ENCODE measurements at places on chromosomes 4 and X.

- no peak for DNase-seq
These were observed 92.9 kb upstream of the GPRIN3 start for GRCh38 chr4:89400287-89401035.

DNA sequence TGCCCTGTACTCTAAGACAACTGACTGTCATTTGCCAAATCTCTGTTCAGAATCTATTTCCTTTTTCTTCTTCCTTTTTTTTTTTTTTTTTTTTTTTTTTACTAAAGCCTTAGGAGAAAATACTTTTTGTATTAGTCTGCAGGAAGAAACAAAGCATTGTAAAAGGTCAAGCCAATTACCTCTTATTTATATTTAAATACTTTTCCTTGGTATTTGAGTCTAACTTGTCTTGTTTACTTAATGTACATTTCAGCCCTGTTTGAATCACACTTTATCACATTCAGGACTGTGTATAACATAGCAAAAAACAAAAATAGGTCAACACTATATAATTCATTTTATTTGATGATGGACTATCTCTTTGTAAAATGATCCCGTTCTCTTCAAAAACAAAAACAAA lies 262.2 kb downstream of the RPA4 start:
- no peak for DNase-seq

- DNase-seq = no peak
These were observed 34.4 kb upstream of the CDKL5 start for GRCh38 chrX:18390941-18391538.

DNA sequence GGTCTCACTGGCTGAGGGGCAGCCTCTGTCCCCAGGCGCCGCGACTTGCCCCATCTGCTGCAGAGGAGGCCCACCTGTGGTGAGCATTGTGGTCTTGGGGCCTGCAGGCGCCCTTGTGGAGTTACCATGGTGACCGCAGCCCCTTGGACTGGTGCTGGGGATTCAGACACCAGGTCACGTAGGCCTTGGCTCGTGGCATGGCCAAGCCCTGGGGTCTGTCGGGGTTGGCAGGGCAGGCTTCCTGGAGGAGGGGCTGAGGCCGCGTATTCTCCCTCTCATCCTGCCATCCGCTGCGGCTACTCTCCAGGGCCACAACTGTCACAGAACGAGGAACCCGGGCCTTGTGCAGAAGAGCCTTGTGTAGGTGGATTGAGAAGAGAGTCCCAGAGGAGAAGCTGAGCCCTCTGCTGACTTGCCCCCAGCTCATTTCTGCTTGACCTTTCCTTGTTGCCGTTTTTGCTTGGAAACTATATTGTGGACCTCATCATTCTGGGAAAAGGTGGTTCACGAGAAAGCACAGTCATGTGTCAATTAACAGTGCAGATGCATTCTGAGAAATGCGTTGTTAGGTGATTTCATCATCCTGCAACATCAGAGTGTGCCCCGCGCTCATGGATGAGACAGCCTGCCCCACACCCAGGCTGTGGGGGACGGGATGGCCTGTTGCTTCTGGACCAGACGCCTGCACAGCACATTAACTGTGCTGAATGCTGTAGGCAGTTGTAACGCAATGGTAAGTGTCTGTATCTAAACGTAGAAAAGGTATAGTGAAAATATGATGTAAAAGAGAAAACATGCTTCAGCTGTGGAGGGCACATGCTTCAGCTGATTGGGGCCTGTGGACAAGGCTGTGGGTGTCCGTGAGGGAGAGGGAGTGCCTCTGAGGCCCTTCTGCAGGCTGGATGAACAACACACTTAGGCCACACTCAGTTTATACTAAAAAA lies 38.5 kb downstream of the TRMT44 start:
- DNase-seq = no peak

GRCh38 chr4:145808021-145808650 lies 128.2 kb downstream of the C4orf51 start:
- peak; percentile 90 for DNase-seq

DNA sequence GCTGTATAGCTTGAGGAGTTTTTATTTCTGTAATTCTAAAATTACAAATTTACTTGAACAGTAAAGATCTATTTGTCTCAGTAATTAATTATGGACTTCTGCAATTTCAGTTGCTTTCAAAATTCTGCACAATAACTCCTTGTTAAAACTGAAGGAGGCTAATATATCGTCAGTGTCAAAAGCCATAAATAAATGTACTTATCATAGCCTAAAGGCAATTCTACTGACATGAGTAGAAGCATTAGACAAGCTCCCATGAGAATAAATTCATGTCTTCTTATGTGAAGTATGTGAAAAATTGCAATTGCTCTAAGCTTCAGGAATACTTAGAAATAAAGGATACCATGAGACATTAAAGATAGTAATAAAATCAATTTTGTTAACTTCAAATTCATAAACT lies 381.2 kb upstream of the PCDH10 start:
- no peak for DNase-seq

- no peak for DNase-seq
These were observed 52.8 kb downstream of the ADGRG4 start for GRCh38 chrX:136353526-136354093.

DNA sequence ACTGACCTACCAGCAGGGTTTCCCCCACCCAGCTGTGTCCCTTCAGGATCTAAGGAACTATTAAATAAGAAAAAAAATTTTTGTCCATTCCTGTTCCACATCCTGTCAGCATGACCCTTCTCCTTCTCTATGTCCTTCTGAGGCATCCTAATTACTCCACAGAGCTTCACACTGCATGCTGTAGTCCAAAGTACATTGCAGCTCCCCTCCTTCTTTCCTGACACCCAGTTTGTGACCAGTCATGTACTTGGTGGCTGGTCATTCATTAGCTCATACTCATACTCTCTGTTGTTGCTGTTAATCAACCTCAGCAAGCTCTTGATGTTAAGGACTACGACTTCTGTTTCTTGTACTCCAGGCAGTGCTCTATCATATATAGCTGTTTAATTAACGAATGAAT lies 2.4 kb upstream of the EGF start:
- DNase-seq = no peak

- no peak for DNase-seq
These were observed 115.1 kb downstream of the KLHL8 start for GRCh38 chr4:87105101-87105845.

GRCh38 chrX:78650906-78651437 lies 8.2 kb downstream of the RTL3 start:
- DNase-seq = peak; percentile 72

- DNase-seq = no peak
These were observed 1141.5 kb downstream of the PCDH18 start for GRCh38 chr4:136390824-136391223.

DNA sequence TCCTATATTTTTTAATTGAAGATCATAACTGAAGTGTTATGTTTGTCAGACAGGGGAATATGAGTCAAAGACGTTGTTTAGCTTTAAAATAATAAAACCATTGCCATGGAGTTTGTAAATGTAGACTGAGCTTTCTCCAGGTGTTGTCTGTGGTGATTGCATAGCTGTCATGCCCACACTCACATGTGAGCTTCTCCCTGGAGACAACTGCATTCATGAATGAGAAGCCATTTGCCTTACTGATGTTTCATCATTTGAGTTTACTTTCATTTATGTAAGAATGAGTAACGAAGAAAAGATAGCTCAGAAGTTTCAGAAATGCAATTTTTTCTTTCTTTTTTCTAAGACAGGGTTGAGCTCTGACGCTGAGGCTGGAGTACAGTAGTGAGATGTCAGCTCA lies 339.1 kb downstream of the GALNTL6 start:
- no peak for DNase-seq

- DNase-seq = no peak
These were observed 90.8 kb upstream of the NPFFR2 start for GRCh38 chr4:71941001-71941400.

DNA sequence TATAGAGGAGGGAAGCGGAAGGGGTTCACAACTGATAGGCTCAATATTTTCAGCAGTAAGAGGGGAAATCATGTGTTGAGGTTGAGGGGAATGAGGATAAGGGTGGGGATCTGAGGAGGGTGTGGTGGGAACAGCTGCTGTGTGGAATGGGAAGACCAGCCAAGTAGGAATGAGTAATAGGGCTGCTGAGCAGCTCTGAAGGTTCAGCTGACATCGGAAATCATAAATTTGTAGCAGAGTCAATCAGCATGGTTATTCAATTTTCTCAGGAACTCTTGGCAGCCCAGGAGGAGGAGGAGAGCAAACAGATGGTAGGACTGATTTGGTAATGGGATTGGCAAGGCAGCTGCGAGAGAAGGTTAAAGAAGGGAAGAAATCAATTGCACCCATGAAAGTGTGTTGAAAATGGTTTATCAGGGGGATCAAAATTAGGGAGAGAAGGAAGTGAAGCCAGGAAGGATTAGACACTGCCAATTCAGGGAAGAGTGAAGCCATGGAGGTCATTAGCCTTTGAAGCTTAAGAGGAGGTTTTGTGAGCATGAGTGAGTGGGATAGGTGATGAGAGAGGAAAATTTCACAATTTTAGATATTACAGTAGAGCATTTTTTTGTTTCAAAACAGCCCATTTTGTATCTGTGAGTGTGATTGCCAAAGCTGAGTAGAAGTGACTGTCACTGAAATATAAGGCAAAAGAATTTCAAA lies 82.6 kb downstream of the PCDH7 start:
- DNase-seq = peak; percentile 60

- peak; percentile 46 for DNase-seq
These were observed 82.8 kb downstream of the MAGEB10 start for GRCh38 chrX:27890611-27891010.

GRCh38 chrX:110146521-110146920 lies 143.6 kb downstream of the TMEM164 start:
- no peak for DNase-seq

- no peak for DNase-seq
These were observed 9.7 kb upstream of the IQCM start for GRCh38 chr4:149825336-149825735.

DNA sequence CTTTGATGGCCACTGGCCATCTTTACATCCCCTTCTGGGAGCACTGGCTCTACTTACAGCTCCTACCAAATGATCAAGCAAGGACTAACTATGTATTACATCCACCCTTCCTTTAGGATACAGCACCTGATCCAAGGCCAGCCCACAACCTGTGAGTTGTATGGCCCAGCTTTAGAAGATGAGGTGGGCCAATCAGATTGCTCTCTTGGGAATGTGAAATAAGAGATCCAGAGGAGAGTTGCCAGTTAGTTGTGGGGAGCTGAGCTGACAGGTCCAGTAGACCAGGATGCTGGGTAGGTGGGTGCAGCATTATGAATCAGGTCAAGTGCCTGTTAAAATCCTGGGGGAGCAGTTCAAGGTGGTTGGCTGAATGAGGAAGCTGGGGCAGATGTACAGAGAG lies 111.5 kb downstream of the GNL3L start:
- no peak for DNase-seq

GRCh38 chrX:9462456-9462855 lies 2.4 kb upstream of the TBL1X start:
- DNase-seq = no peak

- no peak for DNase-seq
These were observed 46.0 kb upstream of the GNPDA2 start for GRCh38 chr4:44772340-44772739.

DNA sequence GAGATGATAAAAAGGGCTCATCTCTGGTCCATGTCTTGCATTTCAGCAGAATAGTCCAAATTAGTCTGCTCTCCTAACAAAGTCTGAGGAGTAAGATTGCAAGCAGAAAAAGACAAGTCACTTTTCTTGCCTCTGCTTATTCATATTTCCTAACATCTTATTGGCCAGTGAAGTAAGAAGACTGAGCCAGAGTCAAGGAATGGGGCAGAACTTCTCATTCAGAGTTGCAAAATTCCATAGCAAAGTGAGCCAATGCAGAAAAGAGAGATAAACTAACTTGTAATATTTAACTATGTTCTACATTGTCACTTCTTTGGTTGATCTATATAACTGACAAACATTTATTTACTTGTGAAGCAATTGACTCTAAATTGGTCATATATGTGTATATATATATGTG lies 2304.0 kb downstream of the ARAP2 start:
- DNase-seq = no peak

DNA sequence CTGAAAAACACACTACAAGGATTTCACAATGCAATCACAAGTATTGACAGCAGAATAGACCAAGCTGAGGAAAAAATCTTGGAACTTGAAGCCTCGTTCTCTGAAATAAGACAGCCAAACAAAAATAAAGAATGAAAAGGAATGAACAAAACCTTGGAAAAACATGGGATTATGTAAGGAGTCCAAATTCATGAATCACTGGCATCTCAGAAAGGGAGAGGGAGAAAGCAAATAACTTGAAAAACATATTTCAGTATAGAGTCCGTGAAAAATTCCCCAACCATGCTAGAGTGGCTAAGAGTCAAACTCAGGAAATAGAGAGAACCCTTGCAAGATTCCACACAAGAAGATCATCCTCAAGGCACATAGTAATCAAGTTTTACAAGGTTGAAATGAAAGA lies 178.5 kb upstream of the CTSO start:
- DNase-seq = no peak

- DNase-seq = peak; percentile 20
These were observed 23.8 kb upstream of the CD38 start for GRCh38 chr4:15754323-15754722.
